Nasal cavity respiratory epithelium epithelial cell of viscerocranial mucosa (primary cell): ENCODE measurements at places on chromosomes 2 and 18. TPM values are rescaled to one million over a fixed set of nuclear protein-coding genes. Genes with fewer than 3 reads are reported as not detected.

ELOA2 gene
- not detected in 2 replicates for total RNA-seq

ACTG2 gene
- total RNA-seq: under 0.01 and 0.21 TPM in 2 replicates

GBX2 gene
- not detected in 2 replicates for total RNA-seq

C1GALT1C1L gene
- total RNA-seq: under 0.01 and 0.14 TPM in 2 replicates
